ENCODE measurements at places on chromosomes 16 and 17.

DNA sequence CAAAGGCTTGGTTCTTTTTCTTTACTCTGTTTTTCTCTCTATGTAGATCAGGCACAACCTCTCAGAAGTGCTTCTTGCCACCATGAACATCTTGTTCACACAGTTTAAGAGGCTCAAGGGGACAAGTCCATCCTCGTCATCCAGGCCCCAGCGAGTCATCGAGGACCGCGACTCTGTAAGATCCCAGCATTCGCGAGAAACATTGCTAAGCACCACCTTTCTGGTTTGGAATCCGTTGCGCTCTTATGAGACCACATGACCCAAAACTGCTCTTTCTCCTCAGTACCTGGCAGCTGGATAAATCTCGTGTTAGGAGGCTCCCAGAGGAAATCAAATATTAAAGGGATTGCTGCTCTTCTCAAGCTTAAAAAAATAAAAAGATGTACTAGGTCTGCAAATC lies 23.3 kb upstream of the SLC12A3 start:
- no peak for DNase-seq

- no peak for DNase-seq
These were observed 52.5 kb downstream of the RTN4RL1 start for GRCh38 chr17:1972487-1973160.

DNA sequence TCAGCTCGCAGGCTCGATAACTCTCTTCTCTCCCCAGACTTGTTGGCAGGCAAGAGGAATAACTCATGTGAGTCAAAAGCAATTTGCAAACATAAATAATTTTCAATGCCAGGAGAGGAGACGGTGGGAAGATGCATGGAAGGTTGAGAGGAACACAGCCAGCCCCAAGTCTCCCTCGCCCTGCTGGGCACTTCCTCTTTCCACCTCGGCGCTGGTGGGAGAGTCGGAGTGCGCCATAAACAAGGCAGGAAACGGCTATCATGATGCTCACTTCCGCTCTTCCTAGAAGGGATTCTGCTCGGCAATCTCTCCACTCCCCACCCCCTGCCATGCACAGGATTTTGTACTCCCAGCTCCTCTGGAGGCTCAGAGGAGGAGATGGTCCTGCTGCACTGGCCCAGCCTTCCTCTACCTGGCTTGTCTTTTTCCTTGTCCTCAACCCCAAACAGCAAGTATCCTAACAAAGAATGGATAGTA lies 13.0 kb downstream of the CBX4 start:
- no peak for DNase-seq

GRCh38 chr17:19380481-19381301 lies 2.4 kb downstream of the MAPK7 start:
- no peak for DNase-seq

- peak; percentile 75 for DNase-seq
These were observed 634 bp downstream of the KANSL1 start for GRCh38 chr17:46192439-46193150.

- DNase-seq, result no peak
These were observed 44.7 kb upstream of the PRSS54 start for GRCh38 chr16:58339452-58339981.

GRCh38 chr17:63178530-63178929 lies 212.5 kb downstream of the TANC2 start:
- no peak for DNase-seq

- DNase-seq, result peak; percentile 74
These were observed 13.8 kb downstream of the CORO7 start for GRCh38 chr16:4402439-4403132.

- no peak for DNase-seq
These were observed 117.2 kb downstream of the MAP2K4 start for GRCh38 chr17:12137859-12138258.

DNA sequence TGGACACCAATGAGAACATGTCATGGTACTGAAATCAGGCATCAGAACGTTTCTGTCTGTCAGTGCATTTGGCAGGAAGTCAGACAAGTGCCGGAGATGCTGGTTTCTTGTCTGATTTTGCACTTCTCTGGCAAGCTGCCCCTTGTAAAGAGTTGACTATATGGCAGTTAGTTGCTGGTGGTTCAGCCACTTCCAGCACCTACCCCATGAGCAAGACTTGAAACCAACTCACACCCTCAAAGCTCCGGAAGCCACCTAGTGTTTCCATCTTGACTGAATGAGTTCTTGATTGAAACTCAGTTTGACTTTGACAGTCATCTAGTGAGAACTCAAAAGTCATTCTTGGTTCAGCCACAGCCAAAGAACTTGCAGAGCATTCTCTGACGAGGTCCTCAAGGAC lies 225.1 kb downstream of the SPECC1 start:
- DNase-seq, result peak; percentile 92

Data from activated CD4-positive, alpha-beta T cell treated with anti-CD3 and anti-CD28 coated beads, Interleukin-2, Interleukin-6, amounts not matched to agents 100 ng/mL and 50 ng/mL, durations not matched to agents 16 hours and 8 hours (primary cell).